ENCODE measurements at places on chromosomes 13 and 19.

DNA sequence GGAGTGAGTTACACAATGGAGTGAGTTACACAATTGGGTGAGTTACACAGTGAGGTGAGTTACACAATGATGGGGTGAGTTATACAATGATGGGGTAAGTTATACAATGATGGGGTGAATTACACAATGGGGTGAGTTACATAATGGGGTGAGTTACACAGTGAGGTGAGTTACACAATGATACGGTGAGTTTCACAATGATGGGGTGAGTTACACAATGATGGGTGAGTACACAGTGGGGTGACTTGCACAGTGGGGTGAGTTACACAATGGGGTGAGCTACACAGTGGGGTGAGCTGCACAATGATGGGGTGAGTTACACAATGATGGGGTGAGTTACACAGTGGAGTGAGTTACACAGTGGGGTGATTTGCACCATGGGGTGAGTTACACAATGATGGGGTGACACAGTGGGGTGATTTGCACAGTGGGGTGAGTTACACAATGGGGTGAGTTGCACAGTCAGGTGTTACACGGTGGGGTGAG, 52.5 kb upstream of the GAS6 start:
- no peak for DNase-seq

DNA sequence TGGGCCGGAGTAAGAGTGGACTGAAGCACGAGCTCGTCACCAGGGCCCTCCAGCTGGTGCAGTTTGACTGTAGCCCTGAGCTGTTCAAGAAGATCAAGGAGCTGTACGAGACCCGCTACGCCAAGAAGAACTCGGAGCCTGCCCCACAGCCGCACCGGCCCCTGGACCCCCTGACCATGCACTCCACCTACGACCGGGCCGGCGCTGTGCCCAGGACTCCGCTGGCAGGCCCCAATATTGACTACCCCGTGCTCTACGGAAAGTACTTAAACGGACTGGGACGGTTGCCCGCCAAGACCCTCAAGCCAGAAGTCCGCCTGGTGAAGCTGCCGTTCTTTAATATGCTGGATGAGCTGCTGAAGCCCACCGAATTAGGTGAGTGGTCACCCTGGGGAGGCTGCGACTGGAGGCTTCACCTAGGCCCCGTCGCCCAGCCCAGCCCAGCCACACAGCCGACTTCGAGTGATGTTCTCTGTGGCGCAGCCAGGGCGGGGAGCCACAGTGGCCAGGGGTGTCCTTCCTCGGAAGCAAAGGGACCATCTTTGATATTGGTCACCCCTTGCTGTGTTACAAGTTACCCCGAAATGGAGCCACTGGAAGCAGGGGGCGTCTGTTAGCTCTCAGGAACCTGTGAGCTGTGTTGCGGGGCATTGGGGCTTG, 5.6 kb downstream of the PIAS4 start:
- no peak for DNase-seq

DNA sequence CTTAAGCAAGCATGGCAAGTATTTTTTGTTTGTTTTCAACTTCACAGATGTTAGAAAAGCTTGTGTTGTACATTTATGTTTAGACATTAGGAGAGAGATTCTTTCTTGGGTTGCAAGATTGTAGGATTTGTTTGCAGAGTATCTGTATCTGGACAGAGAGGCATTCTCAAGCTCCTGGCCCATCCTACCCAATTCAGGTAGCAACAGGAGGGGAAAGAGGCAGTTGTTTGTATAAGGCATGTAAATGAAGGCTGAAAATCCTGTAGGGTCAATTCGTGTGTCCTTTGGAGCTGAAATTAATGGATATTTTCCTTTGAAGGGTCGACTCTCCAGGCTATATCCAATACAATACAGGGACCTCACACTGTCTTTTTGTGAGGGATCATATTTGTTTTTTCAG, 147.3 kb downstream of the KCNRG start:
- DNase-seq = no peak

DNA sequence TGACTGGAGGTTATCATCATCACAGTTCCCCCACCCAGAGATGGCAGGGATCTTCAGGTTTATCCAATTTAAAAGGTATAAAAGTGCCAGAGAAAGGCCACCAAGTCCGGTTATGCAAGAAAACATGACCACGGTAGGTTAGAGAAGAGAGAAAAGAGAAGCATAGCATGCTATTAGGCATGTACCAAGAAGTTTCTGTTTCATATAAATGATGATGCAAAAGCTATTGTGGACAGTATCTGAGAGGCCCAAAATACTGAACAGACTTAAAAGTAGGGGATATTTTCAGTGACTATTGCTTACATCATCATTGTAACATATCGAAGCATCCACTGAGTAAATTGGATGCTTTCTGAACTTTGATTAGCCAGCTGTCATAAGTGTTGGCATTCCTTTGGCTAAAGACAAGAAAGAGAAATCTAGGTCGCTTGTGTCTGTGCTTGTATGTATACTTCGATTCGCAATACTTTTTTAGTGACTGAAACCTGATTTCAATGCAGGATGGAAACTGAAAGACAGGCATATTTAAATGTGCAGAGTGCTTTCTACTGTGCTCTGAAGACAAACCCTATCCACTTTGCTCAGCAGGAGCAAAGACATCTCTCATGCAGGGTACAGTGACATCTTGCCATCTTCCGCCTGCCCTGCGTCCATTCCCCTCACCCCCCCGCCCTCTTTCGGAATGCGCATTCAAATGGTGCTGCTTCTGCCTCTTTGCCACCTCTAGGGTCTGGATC, 180.3 kb downstream of the SHISA2 start:
- DNase-seq = no peak

DNA sequence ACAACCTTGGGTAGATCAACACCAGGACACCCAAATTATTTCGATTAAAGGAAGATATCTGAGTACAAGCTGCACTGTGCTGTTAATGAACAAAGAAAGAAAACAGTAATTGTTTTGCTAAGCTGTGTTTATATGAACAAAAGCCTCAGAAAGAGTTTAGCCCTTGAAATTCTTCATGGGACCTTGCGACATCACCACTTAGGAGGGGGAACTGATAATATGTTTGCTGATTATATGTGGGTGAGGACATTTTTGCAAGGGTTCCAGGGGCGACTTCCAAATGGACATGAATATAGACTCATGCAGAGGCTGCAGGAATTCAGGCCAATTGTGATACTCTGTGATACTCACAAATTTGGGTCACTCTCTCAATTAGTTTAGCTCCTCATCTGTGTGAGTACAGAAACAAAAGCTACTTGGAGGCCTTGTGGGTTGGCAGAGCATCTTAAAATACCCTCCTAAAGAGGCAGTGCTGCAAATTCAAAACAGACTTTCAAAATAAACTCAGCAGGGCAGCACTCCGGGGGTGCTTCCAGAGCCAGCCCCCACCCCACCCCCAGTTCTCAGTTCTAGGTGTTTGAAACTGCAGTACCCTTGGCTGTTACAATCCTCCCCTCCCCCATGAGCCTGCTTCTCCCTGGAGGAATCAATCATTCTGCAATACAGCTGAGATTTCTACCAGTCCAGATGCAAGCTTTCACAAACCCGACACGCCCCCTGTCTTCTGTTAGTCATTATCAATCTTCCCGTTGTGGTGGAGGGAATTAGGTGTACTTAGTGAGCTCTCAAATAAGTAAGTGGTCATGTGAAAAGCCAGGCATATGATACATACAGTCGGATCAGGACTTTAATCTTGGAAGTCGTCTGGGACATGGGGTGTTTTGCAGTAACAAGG, 97.0 kb upstream of the MBNL2 start:
- DNase-seq = no peak

DNA sequence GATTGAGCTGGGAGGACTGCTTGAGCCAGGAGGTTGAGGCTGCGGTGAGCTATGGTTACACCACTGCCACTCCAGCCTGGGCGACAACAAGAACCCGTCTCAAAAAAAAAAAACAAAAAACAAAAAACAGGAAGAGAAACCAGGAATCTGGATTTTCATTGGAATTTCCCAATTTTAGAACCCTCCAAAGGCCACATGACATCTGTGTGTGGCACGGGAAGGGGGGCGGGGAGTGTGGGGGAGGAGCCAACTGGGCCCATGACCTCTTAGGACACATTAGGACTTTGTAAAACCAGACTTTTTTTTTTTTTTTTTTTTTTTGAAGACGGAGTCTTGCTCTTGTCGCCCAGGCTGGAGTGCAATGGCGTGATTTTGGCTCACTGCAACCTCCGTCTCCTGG, 21.2 kb upstream of the MYDGF start:
- DNase-seq = peak; percentile 69

- DNase-seq = no peak
Observed at GRCh38 chr19:55228403-55229031, at the start of gene TMEM86B. Gene TMEM86B, minus strand, starts transcription at chr19:55228763. Its CDS starts 22 bp downstream, at chr19:55228741.

GRCh38 chr19:56692206-56692895, 20.8 kb upstream of the ZNF835 start:
- no peak for DNase-seq

GRCh38 chr13:35594096-35594495, 117.6 kb upstream of the MAB21L1 start:
- DNase-seq = no peak

DNA sequence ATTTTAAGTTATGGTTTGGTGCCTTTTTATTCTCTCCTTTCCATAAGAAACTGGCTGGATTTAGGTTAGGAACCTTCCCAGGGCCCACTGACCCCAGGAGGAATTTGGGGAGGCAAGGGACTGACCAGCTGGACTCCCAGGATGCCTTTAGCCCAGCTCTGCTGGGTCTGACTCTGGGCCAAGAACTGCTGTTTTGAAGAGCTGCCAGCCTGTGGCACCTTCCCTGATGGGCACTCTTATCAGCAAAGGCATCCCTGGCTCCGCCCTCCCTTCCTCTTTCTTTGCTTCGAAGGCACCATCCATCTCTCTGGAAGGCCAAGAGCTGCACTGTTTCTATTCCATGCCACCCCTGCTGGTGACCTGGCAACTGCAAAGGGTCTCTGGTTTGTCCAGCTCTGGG, 174.7 kb downstream of the POU4F1 start:
- DNase-seq = no peak

DNA sequence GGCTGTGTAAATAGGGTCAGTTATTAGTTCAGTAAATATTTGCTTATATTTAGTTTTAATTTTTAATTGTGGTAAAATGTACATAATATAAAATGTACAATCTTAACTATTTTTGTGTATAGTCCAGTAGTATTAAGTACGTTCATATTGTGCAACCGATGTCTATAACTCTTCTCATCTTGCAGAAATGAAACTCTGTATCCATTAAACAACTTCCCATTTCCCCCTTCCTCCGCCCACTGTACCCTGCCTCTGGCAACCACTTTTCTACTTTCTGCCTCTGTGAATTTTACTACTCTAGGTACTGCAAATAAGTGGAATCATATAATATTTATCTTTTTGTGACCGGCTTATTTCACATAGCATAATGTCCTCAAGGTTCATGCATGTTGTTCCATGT, 24.4 kb downstream of the UBAC2 start:
- no peak for DNase-seq

DNA sequence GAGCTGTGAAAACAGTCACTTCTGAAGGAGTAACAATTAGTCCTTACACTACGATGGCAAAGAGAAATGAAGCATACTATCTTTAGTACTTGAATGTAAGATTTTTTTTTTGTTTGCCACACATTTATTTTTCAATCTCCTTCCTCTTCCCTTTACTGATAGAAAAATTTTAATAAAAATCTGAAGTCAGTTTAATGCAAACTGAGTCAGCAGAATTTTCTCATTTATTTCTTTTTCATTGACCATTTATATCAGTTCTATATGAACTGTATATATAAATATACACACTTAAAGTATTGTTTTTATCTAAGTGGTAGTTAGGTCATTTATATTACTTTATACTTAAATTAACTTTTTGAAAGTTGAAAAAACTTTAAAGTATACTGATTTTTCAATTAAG, 1009.1 kb upstream of the SPRY2 start:
- DNase-seq = no peak

GRCh38 chr19:4866595-4867424, 657 bp downstream of the PLIN3 start:
- peak; percentile 72 for DNase-seq

DNA sequence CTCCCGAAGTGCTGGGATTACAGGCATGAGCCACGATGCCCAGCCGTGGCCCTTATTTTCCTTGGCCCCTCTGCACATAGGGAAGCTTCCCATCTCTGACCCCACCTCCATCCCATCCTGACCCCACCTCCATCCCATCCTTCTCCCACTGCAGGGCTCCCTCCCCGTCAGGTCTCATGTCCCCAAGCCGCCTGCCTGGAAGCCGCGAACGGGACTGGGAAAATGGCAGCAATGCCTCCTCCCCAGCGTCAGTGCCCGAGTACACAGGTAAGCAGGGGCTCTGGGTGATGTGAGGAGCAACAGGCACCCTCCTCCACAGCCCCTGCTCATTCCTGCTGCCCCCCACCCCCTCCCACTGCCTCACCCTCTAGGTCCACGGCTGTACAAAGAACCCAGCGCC, 12.2 kb downstream of the XAB2 start:
- DNase-seq = no peak

GRCh38 chr13:106133025-106133424, 402.4 kb downstream of the EFNB2 start:
- no peak for DNase-seq

- no peak for DNase-seq
Observed at GRCh38 chr19:38875656-38876395, 2.2 kb downstream of the RINL start.

DNA sequence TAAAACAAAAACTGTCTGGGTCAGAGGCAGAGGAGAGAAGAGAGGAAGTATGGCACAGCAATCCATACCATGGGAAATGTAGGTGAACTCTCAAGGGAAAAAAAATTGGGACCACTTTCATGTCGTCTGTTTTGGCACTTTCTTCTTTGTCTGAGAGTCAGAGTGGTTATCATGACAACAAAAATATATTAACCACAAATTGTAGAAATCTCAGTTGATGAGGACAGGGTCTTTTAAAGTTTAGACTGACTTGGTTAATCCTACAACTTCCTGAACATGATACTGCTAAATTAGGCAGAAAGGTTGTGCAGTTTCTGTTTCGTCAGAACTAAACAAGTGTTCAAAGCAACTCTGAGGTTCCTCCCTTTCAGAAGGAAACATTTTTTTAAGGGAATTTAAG, 15.2 kb downstream of the KLF5 start:
- DNase-seq = no peak

Data from tibial artery (tissue), 4 donors.